ENCODE measurements at places on chromosomes 1 and 21. TPM values are rescaled to one million over a fixed set of nuclear protein-coding genes. Genes with fewer than 3 reads are reported as not detected.

The RIT1 gene
- 21.5 TPM for total RNA-seq

DNA sequence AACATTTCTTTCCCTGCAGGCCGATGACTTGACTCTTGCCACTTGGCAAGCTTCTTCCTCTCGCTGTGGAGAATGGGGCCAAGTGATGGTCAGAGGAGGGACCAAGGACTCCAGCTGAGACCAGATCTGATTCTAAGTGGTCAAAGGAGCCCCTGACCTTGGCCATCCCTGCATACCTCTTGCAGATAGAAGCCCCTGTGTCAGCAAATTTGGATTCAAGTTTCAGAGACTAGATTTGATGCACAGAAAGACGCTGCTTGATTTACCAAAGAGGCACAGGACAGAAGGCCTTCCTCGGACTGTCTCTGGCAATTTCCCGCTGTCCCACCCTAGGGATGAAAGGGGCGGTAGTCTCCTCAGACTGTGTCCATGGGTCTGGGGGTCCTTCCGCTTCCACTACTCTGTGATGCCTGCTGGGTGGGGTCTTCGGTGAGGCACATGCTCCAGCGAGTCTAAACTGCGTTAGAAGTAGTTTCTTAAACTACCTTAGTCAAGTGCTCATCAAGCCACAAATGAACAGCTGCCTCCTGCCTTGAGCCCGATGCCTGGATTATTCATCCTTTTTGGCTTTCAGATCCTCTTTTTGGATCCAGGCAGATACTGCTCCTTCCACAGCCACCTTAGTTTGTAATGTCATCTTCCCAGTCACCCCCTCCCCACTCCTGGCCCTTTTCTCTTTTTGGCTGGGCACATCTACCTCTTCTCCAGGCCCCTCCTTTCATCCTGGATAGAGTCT lies 31.8 kb upstream of the RBM15 start:
- no peak for DNase-seq

- no peak for DNase-seq
Measured at GRCh38 chr1:237398751-237399150, 356.8 kb downstream of the RYR2 start.

The WNT3A gene
- 0.14 TPM for total RNA-seq

The PALMD gene
- total RNA-seq = 2.7 TPM

GRCh38 chr21:41086569-41086968 lies 81.4 kb upstream of the BACE2 start:
- DNase-seq = no peak

DNA sequence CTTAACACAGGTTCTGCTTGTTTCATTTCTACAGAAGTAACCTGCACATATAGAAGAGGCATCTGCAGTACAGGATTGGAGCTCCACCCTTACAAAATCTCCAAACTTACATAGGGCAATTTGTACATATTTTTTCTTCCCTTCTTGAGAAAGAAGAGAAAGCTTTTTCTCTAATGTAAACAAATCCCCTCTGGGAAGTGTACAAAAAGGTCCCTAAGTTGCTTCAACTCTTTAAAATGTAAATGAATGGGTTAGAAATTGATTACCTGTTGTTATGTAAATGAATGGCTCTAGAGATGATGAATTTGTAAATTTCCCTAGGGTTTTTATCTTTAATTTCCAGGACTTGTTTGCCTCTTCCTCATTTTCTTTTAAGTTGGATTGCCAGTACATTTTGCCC lies 1183.7 kb downstream of the MRPL39 start:
- no peak for DNase-seq

DNA sequence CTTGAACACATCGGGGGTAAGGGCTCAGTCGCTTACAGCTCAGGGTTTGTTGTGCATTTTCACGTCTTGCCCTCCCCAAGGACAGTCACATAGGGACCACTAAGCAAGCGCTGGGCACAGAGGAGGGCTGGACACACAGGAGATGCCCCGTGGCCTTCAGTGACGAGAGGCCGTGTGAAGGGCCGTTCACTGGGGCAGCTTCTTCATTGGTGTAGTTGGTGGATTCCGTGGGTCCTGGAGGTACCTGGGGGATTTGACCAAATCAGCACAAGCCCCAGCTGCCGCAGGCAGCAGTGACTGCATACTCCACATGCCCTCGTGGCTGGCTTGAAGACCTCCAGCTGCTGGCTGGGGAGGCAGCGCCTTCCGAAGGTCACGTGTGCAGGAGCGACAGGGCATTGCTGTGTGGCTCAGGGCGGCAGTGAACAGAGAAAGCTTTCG lies 100.8 kb upstream of the C1orf174 start:
- DNase-seq = no peak

DNA sequence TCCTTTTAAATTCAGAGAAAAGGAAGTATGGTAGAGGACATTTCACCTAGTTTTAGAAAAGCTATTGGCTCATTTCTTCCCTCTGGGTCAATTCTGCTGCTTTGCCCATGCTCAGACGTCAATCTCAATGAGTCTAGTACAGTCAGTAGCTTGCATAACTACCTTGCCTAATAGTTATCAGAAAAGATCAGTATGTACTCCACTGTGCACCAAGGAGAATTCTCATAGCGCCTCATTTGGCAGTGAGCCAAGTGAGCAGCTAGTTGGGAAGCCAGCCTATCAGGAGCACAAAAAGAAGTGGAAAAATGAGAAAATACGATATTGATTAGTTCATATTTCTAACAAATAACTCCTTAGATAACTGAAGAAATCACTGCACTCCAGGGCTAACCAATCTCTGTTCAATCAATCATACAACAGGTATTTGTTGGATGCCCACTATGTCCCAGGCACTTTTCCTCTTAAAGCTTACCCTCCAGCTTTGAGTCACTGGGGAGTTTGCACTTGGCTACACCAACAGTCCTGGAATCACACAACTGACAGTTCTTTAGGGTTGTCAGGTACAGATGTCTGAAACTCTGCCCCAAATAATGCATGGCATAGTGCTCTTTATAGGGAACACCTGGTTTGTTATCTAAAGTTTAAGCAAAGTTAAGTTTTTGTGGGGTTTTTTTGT lies 50.2 kb downstream of the PRDX6 start:
- no peak for DNase-seq

- no peak for DNase-seq
Measured at GRCh38 chr1:228066416-228066815, 16.1 kb upstream of the ARF1 start.

- DNase-seq = no peak
Measured at GRCh38 chr1:44433209-44433608, 28.2 kb downstream of the RNF220 start.
